ENCODE measurements at places on chromosomes 7 and 10.

GRCh38 chr10:21519941-21520436, 5.5 kb downstream of the SKIDA1 start:
- DNase-seq, result no peak

- no peak for DNase-seq
Measured at GRCh38 chr10:23824822-23825221, 384.1 kb upstream of the KIAA1217 start.

- DNase-seq, result no peak
Measured at GRCh38 chr10:85927952-85928665, 438.5 kb downstream of the GRID1 start.

- no peak for DNase-seq
Measured at GRCh38 chr7:144641389-144642044, 194.3 kb downstream of the TPK1 start.

DNA sequence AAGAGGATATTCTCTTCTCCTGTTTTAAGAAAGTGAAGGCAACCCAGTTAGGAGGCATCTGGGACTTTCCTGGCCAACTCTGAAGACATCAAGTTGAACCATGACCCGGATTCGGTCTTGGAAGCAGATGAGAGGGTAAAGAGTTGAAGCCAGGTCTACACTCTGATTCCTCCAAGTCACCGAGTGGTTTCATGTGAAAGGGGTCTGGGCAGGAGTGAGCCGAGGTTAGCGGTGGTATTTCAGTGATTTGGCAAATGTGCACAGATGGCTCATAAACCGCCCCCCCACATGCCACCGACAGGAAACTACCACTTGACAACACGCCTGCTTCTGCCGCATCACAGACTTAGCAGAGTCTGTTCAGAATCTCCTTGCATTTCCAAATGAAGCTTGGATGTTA, 11.4 kb upstream of the REPIN1 start:
- no peak for DNase-seq

- no peak for DNase-seq
Measured at GRCh38 chr7:5187605-5188004, 2.4 kb upstream of the WIPI2 start.

DNA sequence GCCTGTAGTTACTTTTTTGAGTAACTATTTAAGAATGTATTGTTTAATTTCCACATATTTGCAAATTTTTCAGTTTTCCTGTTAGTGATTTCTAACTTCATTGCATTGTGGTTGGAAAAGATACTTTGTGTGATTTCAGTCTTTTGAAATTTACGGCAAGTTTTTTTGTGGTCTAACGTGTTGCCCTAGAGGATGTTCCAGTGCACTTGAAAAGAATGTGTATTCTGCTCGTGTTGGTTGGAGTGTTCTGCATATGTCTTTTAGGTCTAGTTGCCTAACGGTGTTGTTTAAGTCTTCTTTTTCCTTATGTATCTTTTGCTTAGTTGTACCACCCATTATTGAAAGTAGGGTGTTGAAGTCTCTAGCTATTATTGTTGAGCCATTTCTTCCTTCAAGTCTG, 59.7 kb downstream of the LCOR start:
- no peak for DNase-seq

- DNase-seq, result no peak
Measured at GRCh38 chr7:22723181-22723601, 3.8 kb upstream of the IL6 start.

DNA sequence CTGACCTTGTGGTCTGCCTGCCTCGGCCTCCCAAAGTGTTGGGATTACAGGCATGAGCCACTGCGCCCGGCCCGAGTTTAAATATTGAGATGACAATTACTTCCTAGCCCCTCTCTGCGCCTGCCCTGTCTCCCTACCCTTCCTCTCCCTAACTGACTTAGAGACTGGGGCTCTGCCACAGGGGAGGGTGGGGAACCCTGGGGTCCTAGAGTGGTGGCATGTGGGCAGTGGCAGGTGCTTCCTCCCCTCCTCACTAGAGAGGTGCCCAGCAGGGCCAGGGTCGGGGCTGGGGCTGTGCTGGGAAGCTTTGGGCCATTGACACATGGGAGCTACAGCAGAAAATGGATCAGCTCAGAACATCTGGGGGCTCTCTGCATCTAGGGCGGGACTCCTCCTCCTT, 7.0 kb upstream of the ACHE start:
- no peak for DNase-seq

DNA sequence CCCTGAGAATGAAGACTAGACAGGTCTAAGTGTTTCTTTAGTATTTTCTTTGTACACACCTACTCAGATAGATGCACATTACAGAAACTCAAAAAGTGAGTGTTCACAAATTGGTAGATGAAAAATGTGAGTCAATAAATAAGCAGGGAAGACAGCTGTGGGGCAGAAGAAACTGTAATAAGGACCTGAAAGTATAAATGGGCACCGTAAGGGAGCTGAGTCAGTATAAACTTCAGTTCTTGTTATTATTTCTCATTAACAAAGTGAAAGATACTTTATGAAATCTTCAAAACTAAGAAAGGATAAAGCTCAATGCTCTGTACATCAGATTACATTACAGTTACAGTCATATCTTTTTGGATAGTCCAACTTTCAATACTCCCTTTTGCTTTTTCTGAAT, 2.5 kb downstream of the MTPN start:
- no peak for DNase-seq

GRCh38 chr7:69032848-69033247, 565.4 kb upstream of the AUTS2 start:
- no peak for DNase-seq

- no peak for DNase-seq
Measured at GRCh38 chr10:84654671-84655070, 326.3 kb downstream of the CCSER2 start.

DNA sequence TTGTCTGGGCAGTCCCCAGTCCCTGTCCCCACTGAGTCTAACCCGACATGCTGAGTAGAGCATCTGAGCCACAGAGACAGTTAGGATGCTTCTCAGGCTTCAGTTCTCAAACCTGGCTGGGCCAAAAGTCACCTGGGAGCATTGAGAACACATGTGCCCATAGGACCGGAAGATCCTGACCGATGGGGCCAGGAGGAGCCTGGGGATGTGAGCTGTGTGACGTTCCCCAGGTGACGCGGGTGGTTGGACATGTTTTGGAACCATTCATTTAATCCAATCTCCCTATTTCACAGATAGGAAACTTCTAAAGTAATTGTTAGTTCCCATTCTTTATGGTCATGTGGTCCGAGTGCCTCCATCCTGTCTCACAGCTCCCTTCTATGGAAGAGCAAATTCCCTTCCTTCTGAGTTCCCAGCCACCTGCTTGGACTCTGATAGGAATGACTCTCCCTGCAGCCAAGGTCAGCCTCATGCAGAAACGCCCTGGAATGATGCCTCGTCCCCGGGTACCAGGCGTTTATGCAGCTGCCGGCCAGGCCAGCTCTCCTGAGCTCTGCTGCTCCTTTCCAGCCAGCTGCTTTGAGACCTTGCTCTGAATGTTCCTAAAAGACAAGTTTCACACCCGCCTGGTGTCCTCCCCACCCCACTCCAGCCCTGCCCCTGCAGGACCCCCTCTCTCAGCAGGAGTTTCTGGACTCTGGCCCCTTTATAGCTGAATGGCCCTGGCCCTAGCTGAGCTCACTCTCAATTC, 166.5 kb upstream of the RHEB start:
- no peak for DNase-seq

DNA sequence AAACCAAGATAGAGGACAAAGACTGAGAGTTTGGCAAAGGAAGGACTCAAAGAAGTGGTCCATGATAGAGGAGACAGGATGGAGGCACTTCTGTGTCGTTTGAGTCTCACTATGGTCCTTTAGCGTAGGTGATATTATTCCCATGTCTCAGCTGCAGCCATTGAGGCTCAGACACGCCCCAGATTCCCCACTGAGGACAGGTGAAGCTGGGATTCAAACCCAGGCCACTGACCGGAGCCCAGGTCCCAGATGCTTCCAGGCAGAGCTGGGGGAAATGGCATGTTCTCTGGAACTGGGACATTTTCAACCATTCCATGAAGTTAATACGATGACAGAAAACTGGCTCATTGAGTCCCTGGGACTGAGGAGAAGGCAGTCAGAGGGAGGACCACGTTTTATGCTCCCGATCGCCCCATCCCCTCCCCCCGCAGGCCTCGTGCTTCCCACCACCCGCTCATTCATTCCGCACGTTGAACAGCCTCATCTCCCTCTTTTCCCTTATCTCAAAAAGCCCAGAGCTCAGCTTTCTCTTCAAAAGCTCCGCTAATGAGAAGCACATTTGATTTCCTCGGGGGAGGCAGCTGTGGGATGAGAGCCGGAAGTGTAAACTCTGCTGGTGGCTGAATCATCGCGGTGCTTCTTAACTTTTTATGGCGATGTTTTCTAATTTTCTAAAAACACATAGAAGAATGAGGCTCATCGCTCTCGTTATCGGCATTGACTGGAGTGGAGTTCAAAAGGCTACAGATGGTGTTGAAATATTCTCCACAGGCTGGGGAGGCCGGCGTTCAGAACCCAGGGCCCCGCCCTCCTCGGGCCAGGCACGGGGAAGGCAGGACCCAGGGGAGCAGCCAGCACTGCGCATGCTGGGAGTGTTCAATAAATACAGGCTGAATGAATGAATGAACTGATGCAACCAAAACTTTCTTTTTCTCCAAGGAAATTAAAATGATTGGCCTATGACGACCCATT, 64.0 kb downstream of the OAT start:
- DNase-seq, result peak; percentile 37

DNA sequence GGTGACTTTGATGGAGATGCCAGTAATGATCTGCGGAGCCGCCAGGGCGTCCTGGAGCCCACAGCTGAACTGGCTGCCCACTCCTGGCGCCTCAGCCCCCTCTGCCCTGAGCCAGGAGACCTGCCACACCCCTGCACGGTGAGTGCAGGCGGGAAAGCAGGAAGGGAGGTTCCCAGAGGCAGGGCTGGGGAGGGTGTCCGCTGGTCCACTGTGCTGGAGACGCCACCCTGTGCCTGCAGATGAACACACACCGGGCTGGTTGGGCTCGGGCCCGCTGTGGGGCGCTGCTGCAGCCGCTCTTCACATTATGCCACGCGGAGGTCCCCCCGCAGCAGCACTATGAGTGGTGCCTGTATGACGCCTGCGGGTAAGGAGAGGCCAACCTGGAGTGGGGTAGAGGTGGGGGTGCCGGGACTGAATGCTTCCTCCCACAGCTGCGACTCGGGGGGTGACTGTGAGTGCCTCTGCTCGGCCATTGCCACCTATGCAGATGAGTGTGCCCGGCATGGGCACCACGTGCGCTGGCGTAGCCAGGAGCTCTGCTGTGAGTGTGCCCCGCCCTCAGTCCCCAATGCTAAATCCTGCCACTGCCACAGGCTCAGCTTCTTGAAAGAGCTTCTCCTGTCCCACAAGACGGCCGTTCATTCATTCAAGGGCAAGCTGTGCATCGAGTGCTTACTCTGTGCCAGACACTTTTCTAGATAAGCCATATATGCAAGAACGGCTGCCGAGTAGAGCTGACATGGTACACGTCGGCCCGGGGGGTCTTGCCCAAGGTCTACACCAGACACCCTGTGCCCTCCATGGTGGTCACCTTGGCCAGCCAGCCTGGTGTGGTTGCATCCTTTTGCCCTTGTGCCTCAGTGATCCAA, 14.3 kb upstream of the ZNF467 start:
- no peak for DNase-seq

- no peak for DNase-seq
Measured at GRCh38 chr10:3259499-3259898, 86.9 kb upstream of the PITRM1 start.

DNA sequence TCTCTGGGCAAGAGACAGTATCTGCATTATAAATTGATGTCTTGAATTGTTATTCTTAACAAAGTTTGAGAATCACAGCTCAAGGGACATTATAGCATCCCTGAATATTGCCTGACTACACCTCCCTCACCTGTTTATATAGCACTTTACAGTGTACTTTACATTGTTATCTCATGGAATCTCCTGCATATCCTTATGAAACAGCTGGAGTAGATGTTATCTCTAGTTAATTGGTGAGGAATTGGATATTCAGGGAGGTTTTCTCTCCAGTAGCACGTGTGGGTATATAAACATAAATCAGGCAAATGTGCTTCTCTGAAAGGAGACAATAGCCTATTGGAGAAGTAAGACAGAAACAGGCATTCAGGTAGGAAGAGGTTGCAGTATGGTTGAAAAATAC, 117.2 kb downstream of the SRI start:
- DNase-seq, result no peak

- no peak for DNase-seq
Measured at GRCh38 chr7:107359520-107360316, 110.1 kb upstream of the GPR22 start.

DNA sequence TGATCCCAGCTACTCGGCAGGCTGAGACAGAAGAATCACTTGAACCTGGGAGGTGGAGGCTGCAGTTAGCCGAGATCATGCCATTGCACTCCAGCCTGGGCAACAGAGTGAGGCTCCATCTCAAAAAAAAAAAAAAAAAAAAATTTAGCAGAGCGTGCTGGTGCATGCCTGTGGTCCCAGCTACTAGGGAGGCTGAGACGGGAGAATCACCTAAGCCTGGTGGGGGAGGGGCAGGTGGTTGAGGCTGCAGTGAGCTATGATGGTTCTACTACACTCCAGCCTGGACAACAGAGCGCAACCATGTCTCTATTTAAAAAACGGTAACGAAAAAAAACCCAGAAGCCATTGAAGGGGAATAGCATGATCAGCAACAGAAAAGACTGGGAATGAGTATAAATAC, 89.9 kb downstream of the ARHGAP12 start:
- no peak for DNase-seq

GRCh38 chr10:7159928-7160327, 250.9 kb downstream of the SFMBT2 start:
- DNase-seq, result no peak

DNA sequence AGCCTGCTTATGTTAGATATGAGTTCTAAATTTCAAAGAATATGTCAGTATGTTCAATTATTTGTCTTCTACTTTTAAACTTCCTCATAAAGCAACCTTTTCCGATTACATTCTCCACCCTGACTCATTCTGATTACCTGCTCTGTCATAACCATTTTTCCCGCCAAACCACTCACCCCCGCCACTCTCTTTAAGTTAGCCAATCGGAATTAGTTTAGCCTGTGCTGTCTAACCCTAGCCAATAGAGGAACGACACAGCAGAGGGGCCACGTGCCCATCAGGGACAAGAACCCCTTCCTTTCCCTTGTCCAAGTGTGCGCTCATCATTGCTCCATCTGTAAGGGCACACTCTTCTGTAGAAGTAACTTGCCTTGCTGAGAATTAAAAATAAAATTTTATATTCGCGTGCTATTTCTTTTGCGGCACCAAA, 91.4 kb downstream of the CCDC71L start:
- no peak for DNase-seq

- no peak for DNase-seq
Measured at GRCh38 chr7:50853311-50853710, 70.6 kb upstream of the GRB10 start.
